ENCODE measurements at places on chromosomes 5 and 9.

DNA sequence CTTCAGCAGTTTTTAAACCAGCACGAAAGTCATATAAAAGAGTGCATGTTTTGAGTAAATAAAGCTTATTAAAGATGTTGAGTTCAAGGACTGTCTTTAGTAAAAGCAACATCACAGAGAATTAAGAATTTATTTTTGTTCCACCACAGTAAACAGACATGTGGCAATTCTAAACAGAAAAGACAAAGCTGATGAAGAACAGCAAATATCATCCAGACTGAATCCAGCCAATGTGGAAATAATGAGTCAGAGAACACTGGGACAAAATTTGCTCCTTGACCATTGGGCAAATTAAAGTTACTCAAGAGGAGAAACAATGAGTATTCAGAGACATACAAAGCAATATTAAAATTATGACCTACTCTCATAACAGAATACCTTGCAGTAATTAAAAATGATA, 28.8 kb downstream of the OR2K2 start:
- DNase-seq, result no peak

DNA sequence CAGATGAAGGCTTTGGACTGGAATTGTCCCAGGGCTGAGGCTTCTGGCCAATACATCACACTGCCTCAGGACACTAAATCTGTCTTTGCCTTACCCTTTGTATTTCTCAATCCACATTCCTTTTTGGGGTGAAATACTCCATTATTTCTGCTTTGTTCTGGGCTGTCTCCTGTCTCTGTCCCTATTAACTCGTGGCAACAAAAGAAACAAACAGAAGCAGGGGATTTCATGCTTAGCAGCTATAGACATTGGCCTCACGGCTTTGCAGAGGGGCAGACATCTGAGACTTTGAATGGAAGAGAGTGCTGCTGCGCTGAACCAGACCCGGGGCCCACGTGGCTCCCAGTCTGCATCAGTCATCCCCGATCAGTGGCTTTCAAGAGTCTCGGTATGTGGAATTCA, 129.7 kb downstream of the ARL15 start:
- DNase-seq, result no peak

DNA sequence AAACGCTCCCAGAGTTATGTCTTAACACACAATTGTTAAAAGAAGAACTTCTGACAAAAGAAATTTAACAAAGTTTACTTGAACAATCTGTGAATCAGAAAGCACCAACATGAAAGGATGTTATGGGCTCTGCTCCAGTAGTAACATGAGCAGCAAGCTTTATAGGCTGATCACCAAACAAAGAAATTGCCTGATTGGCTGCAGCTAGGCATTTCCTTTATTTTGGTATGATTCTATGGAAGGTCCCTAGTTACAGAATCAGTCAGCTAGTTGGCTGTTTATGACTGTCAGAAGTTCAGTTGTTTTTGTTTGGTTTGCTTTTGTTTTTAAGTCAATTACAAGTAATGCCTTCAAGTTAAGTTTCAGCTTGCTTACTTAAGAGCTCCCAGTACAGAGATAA, 102.4 kb upstream of the SMC2 start:
- no peak for DNase-seq

DNA sequence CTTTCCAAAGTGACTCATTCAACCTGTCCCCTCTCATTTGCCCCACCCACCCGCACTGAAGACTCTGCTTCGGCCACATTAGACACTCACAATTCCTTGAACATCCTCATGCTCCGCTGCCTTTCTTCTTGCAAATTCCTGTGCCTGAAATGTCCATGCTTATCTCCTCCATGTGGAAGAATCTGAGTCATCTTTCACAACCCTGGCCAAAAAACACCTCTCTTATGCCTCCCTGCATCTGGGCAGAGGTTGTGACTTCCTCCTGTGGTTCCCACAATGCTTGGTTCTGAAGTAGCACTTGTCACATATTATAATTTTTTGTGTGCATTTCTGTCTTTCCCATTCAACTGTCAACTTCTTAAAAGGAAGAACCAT, 238.6 kb downstream of the ENC1 start:
- DNase-seq, result no peak

DNA sequence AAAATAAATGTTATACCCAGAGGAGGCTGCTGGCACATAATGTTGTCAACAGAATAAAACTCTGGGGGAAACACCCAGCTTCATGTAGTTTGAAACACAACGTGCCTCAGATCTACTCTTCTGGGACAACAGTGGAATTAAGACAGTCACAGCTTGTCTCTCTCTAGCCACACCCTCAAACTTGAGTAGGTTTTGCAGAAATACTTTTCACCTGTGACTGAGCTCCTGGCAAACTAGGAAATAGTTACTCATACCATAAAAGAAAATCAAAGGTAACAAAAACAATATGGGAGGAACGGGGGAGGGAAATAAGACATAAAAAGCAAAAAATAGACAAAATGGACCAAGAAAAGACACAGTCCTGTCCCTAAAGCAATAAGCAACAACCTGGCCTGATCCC, 14.4 kb downstream of the ELAVL2 start:
- no peak for DNase-seq

- DNase-seq, result no peak
Measured at GRCh38 chr9:107307331-107307730, 24.3 kb downstream of the RAD23B start.

DNA sequence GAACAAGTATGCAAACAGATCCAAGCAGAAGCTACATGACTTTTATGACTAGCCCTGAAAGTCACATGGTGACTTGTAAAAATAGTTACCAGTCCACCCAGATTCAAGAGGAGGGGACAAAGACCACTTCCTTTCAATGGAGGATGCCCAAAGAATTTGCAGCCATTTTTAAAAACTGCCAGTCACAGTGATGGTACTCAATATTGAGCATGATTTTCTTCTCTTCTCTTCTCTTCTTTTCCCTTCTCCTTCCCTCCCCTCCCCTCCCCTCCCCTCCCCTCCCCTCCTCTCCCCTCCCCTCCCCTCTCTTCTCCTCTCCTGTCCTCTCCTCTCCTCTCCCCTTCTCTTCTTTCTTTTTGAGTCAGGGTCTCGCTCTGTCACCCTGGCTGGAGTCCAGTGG, 286.9 kb downstream of the PARP8 start:
- DNase-seq, result no peak

- DNase-seq, result peak; percentile 92
Measured at GRCh38 chr5:173616577-173617118, at the start of gene BOD1. Gene BOD1, minus strand, starts transcription at chr5:173616650. Its CDS starts 214 bp downstream, at chr5:173616436.

DNA sequence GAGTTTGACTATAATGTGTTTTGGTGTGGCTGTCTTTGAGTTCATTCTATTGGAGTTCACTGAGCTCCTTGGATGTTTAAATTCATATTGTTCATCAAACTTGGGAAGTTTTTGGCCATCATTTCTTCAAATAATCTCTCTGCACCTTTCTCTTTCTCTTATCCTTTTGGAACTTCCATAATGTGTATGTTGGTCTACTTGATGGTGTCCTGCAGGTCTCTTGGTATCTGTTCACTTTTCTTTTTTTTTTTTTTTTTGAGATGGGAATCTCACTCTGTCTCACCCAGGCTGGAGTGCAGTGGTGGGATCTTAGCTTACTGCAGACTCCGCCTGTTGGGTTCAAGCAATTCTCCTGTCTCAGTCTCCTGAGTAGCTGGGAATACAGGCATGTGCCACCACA, 27.7 kb downstream of the PKD2L2 start:
- no peak for DNase-seq

Measured in NCI-H1105 treated with DMSO at 0.1 percent for 48 hours (cell line).